NCI-H2081 (cell line): ENCODE measurements at places on chromosomes 6 and 20.
A peak's percentile ranks its signal among the peaks of the same experiment; 100 is the strongest.

GRCh38 chr6:100663219-100663863, 198.6 kb upstream of the SIM1 start:
- no peak for DNase-seq

DNA sequence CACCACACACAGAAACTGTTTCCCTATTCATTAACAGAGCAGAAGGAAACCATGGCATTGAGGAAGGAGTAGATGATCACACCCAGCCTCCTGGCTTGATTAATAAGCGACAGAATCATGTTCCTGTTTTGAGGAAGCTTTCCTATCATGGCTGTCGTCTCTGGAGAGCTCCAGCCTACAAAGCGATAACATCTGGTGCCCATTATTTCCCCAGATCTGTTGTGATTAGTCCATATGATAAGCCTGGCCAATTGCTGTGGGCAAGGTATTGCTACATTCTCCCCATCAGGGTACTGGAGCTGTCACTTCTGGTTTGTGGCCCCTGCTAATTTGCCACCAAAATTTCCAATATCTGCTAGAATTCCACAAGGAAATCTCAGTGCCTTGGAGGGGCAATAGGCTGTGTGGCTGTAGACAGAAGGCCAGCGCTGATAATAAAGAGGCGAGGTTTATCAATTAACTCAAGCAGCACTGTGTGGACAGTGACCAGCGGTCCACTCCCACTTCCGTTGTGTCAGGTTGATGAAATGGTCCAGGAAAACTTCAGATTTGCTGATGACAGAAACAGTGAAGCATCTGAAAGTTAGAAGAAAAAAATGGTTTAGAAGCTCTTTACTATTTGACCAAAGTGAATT, 66.4 kb downstream of the OLIG3 start:
- DNase-seq: no peak

DNA sequence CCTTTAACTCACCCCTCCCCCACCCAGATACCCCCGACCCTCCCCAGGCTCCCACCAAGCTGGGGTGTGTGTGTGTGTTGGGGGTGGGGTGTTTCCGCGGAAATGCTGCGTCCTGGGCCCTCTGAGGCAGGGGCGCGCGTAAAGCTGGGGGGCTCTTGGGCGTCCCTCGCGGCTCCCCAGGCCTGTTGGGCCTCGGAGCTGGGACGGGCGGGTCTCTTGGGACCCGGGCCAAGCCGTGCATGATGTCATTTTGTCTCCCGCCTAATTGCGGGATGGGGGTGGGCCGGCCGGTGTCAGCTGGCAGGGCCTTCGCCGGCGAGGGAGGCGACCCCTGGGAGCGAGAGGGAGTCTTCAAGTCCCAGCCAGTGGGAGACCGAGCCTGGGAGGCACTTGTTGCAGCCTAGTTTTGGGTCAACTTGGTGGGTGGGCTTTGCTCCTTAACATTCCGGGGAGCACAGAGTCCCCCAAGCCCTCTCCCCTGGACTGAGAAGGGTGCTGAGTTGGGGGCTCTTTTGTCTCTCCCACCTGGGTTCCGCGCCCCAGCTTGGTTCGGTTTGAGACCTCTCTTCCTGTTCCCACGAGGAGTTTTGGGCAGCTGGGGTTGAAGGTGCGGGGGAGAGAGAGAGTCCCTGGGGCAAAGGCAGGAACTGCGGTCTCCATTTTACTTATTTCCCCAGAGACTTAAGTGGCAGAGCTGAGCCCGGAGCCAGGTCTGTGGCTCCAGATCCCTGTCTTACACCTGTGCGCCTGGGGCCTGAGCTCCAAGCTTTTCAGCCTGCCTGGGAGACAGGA, 623 bp downstream of the MYBL2 start:
- no peak for DNase-seq

- no peak for DNase-seq
Measured at GRCh38 chr6:53887316-53887715, 92.5 kb downstream of the LRRC1 start.

DNA sequence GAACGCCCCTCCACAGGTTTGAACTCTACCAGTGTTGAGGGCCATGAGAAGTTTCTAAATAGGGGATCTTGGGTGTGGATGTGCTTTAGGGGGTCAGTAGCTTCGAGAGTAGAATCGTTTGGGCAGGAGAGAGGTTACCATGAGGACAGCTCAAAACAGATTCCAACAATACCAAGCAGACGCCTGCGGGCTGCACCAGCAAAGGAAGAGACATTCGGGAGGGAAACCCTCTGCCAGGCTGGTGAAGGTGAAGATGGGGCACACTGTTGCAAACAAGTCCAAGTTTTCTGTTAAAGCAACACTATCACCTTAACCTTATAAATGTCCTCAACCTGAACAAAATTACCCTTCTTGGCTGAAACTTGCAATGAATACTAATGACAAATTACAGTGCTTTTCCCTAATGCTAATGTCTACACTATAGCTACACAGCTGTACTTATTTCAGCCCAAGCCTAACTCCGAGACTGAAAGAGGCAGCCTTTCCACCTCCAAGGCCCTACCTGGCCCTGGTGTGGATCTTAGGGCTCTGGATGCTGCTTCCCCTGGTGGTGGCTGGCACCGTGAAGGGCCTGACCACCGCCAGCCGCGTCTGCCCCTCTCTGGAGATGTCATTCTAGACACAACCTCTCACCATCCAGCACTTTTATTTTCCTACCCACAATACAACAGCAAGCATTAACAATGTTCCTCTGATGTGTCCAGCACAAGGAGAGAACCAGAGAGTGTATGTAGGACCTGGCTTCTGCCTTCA, 80.1 kb downstream of the DLL1 start:
- DNase-seq: no peak

- no peak for DNase-seq
Measured at GRCh38 chr6:87803791-87804190, 101.8 kb upstream of the AKIRIN2 start.

GRCh38 chr6:112831022-112831421, 483.9 kb downstream of the RFPL4B start:
- no peak for DNase-seq

GRCh38 chr6:56524891-56525703, 117.6 kb downstream of the DST start:
- no peak for DNase-seq

GRCh38 chr6:44269921-44270525, at the start of gene TMEM151B:
Gene TMEM151B, plus strand, starts transcription at chr6:44270450. Its CDS starts 293 bp downstream, at chr6:44270743.
- DNase-seq: no peak

- no peak for DNase-seq
Measured at GRCh38 chr6:161694995-161695394, 421.1 kb upstream of the AGPAT4 start.

DNA sequence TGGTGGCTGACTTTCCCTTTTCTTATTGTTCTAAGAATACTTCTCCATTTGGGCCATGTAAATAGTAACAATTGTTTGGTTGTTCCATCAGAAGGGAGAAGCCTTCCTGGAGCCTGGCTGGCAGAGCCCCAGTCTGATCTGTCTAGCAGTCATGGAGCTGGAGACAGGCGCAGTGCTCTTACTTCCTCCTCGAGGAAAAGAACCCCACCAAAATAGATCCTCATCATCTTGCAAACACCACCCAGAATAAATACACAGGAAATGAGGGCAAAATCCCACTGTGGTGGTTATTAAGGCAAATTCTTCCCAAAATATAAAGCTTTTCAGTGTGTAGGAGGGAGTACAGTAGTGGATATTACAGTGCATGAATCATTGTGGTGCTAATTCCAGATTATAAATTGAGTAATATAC, 195.1 kb upstream of the SGK1 start:
- no peak for DNase-seq

GRCh38 chr20:33079259-33079658, at the start of gene BPIFB4:
Gene BPIFB4, plus strand, starts transcription at chr20:33079643. Its CDS starts 1,884 bp downstream, at chr20:33081527.
- DNase-seq: no peak

GRCh38 chr20:17430125-17430950, 100.8 kb downstream of the BFSP1 start:
- DNase-seq: peak; percentile 88

- DNase-seq: no peak
Measured at GRCh38 chr6:14280766-14281293, 163.3 kb downstream of the CD83 start.

- DNase-seq: no peak
Measured at GRCh38 chr6:5665173-5665572, 341.6 kb downstream of the NRN1 start.

- peak; percentile 31 for DNase-seq
Measured at GRCh38 chr6:137309078-137309762, 90.0 kb upstream of the IFNGR1 start.

GRCh38 chr6:123456836-123457235, 179.9 kb downstream of the TRDN start:
- DNase-seq: no peak

DNA sequence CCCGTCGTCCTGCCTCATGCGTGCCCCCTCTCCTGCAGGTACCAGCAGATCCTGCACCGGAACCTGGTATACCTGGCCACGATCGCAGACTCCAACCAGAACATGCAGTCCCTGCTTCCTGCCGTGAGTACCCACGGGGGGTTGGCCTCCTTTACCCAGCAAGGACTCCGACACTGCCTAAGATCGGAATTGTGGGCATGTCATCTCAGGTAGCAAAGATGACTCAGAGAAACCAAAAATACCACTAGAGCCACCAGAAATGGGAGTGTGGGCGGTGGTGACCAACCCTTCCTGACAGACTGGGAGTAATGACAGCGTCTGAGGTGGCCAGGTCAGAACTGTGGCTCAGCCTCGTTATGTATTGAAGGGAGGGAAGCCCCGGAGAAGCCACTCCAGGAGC, 16.3 kb downstream of the SS18L1 start:
- DNase-seq: no peak

- no peak for DNase-seq
Measured at GRCh38 chr6:64233746-64234145, 598.1 kb downstream of the PHF3 start.

GRCh38 chr20:22924046-22924737, 110.9 kb upstream of the SSTR4 start:
- no peak for DNase-seq

DNA sequence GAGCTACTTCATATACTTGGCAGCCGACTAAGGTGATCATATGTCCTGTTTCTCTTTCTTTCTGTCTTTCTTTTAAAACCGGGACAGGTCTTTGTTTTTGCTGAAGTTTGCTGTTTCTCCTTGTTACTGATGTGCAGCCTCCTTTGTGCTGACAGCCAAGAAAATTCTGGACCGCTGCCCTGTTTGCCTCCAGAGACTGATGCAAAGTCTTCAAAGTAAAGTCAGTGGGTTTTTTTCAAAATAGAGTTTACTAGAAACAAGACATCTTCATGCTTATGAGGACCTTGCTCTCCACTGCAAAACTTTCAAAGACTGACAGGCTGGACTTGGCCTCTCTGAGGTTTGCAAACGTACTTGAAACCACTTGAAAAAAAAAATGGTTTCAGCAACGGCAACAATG, 510.5 kb upstream of the MAP3K7 start:
- DNase-seq: no peak

- DNase-seq: no peak
Measured at GRCh38 chr20:37878835-37879599, 23.9 kb upstream of the VSTM2L start.

GRCh38 chr6:157069585-157069984, 253.7 kb downstream of the TMEM242 start:
- DNase-seq: peak; percentile 26

- no peak for DNase-seq
Measured at GRCh38 chr20:63330084-63330760, 30.9 kb downstream of the CHRNA4 start.

DNA sequence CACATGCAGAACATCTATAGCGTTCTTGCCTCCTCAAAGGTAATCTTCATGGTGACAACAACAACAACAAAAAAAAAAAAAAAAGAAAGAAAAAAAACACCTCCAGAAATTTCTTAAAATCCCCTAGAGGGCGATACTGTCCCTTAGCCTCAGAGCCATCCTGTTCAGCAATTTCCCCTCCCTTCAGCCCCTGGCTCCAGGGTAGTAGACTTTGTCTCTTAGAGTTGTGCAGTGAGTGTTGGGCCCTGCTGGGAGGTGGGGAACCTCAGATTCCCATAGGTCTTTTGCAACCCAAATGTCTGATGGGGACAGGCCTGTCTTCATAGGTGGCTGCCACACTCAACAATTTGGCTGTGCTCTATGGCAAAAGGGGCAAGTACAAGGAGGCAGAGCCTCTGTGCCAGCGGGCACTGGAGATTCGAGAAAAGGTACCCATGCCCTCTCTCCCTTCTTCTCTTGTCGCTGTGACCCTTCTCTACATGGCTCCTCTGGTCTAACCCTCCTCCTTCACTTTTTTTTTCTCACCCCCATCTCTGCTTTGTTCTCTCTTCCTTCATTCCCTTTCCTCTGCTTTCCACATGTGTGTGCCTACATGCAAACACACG, 6.0 kb upstream of the PTK7 start:
- peak; percentile 53 for DNase-seq

DNA sequence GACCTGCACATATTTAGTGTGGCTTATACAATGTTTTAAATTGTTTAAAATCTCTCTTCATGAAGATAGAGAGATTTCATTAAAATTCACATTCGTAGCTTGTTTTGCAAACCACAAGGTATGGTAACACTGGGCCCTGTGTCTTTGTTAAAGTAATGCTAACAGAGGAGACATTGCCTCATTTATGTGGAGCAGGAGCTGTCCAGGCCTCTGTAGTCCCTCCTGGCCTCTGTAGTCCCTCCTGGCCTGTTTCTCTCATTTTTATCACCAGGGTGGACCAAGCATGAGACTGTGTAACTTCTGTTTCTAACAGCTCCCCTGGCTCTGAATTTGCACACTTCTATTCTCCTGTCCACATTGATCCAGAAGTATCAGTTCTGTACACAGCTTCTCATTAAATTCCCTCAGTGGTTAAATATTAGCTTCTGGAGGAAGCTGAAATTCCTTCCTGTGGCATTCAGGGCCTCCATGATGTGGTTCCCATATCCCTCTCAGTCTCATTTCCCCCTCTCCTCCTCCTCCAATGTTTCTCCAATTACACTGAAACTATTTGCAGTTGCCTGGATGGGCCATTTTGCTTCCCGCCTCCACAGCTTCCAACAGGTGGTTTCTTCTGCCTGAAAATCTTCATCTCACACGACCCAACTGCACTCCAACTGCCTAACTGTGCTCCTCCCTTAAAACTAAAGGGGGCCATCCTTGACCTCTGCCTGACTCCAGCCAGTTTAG, 340.4 kb downstream of the SYNE1 start:
- DNase-seq: no peak

DNA sequence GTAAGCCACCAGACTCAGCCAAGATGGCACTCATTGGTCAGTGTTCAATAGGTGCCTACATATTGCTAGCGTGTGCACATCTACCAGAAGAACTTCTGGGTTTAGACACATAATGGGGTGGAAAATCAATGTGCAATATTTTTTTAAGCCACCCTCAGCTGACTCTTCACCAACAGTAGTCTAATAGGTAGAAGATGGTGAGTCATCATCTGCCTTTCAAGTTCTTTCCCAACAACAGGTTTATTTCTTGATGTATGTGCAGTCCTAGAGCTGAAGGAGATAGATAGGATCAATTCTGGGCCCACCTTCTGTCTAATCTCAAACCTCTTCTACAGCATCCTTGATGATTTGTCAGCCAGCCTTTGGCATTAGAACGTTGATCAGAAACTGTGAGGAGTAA, 41.3 kb downstream of the IRAK1BP1 start:
- DNase-seq: no peak
